DMS 273 treated with DMSO at 0.1 percent for 48 hours (cell line): ENCODE measurements at places on chromosomes 1 and 21.

- DNase-seq = no peak
Observed at GRCh38 chr1:100717218-100717617, 2.3 kb upstream of the VCAM1 start.

DNA sequence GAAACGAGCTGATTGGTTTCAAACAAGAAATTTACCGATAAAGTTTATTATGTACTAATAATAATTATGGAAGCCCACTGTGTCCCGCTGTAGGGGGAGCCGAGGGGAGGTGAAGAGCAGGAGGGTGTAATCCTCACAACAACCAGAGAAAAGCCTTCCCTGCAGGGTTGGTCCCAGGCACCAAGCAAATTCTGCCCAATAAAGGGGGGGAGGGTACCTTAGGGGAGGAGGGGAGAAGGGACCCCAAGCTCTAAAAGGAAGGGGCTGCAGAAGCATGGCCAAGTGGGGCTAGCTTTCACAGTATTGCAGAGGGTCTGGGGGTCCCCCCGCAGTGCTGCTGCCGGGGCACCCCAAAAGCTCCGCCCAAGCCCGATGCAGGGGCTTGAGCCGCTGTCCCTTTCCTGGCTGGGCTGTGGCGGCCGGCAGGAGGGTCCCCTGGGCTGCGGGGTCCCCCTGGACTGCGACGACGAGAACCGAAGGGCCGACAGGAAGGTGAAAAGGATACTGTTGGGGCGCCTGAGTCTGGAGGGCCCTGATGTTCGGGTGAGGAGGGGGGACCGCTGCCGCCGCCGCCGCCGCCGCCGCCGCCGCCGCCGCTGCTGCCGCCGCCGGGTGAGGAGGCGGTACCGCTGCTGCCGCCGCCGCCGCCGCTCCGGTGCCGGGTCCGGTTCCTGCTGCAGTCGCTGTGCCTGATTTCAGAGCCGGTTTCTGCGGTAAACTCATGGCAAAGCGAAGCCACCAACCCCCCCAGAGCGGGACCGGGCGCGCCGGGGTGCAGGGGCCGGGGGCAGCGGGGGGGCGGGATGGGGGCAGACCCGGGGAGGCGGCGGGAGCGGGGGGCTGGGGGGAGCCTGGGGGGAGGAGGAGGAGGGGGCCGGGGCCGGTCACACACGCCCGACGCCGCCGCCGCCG is 771 bp downstream of the EIF4G3 start:
- no peak for DNase-seq

DNA sequence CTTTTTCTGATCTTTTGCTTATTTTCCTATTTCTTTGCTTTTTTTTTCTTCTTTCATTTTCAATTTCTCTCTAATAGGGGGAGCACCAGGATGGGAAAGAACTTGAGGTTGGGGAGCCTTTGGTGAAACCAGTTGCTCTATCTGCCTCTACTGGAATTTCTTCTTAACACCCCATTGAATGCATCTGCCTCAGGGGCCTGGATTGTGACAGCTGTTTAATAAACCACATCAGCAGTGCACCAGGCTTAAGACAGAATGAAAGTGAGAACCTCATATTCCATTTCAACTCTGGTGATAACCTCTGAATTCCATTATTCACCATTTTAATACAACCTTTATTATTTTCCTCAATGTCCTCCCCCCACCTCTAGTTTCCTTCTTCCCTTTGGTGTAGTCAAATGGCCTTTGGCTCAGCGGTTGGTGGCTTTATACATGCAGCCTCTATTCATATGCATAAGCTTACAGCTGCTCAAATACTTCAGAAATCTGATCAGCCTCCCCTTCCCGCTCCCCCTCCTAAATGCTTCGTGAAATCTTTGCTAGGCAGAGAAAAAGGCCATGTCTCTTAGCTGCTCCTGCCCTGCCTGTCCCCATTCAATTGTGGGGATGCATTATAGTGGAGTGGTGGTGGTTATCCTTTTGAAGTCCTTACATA is 537.3 kb upstream of the PLXNA2 start:
- no peak for DNase-seq

- no peak for DNase-seq
Observed at GRCh38 chr1:59352065-59352464, 55.2 kb downstream of the FGGY start.
